Muscle of back (tissue), 13 donors: ENCODE measurements at places on chromosomes 13 and 19. TPM values are rescaled to one million over a fixed set of nuclear protein-coding genes. Genes with fewer than 3 reads are reported as not detected.

- no peak for DNase-seq
These were observed 755 bp upstream of the RAB3A start for GRCh38 chr19:18204394-18205199.

GRCh38 chr19:12790628-12791344 lies 500 bp upstream of the JUNB start:
- no peak for DNase-seq

Gene SLITRK6
- 6.6 TPM for polyA plus RNA-seq

DNA sequence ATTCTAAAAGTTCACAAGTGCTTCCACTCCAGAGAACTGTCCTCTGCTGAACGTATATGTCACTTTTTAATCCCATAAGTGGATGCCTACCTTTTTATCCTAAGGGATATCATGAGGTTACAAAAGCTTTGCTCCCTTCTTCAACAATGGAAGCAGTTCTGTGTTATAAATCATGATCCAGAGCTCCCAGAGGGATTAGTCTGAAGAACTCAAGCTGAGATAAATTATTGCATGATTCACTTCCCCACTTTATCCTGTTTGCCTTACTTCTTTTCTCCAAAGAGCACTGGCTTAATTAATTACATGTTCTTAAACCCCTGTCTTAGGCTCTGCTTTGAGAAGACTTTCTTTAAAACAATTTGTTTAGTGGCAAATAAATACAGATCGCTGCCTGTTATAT lies 246.7 kb downstream of the PCDH17 start:
- no peak for DNase-seq

GRCh38 chr13:99911069-99911964 lies 60.2 kb downstream of the ZIC5 start:
- no peak for DNase-seq

GRCh38 chr13:25210842-25211569 lies 38.9 kb upstream of the AMER2 start:
- DNase-seq = no peak

DNA sequence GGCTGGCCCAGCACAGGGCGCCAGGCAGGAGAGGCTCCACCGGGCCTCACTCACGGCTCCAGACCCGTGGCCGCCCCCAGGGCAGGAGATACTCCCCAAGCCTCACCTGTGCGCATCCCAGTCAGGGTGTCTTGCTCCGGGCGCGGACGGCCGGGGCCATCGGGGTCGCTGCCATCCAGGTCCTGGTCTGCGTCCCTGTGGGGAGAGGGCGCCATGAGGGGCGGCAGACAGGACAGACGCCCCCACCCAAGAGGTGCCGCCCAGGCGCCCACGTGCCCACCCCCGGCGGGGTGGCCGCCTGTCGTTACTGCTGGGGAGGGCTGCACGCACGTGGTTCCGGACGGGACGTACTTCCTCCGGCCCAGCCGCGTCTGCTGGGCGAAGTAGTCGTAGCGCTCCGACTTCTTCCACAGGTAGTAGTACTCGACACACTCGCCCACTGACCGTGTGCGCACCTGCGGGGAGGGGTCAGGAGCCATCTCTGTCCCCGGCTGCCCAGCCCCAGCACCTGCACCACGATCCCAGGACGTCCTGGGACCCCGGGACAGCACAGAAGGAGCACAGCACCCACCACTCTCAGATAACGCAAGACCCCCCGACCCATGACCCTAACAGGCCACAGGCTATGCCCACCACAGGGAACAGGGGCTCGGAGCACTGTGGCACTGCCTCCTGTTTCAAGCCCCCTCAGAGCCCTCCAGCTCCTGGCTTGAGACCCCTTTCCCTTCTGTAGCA lies 17.4 kb upstream of the PLPP2 start:
- DNase-seq = no peak

GRCh38 chr13:62537593-62537992 lies 1121.9 kb upstream of the PCDH20 start:
- DNase-seq = no peak

DNA sequence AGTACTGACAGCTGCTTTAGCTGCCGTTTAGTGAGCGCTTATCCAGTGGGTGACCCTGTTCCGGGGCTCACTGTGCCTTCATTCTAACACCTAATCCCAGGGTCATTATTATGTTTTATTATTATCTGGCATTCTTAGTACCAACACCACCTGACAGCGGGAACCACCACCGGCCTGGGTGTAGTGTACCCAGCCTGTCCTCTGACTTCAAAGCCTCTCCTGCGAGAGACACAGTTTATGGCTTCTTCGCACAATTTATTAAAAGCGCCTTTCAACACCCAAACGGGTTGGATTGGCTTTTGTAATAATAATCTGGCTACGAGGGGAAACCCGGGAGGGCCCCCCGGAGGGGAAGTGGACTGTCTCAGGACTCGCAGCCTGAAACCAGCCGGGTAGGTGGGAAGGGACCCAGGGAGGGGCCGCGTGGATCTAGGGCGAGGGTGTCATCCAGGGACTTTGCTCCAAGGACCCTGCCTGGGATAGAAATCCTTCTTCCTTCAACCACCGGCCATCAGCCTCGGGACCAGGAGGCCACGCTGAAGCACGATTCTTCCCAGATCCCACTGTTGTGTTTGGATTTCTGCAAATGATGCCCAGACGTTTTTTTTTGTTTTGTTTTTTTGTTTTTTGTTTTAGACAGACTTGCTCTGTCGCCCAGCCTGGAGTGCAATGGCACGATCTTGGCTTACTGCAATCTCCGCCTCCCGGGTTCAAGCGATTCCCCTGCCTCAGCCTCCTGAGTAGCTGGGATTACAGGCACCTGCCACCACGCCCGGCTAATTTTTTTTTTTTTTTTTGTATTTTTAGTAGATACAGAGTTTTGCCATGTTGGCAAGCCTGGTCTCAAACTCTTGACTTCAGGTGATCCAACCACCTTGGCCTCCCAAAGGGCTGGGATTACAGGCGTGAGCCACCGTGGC lies 1.6 kb upstream of the ZBTB7A start:
- DNase-seq = no peak

DNA sequence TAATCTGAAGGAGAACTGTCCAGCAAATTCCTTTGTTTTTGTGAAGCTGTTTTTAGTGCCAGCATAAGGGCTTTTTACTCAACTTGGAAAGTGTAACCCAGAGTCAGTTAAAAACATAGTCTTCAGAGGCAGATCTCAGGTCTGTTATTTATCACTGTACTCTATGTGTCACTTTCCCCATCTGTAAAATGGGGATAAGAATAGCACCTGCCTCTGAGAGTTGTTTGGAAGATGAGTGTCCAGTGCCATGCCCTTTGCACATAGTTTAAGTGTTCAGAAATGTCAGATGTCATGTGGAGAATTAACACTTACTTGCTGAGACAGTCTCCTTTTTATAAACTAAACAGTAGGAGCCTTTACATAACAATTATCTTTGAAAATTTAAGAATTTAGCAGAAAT lies 27.9 kb downstream of the USPL1 start:
- no peak for DNase-seq

DNA sequence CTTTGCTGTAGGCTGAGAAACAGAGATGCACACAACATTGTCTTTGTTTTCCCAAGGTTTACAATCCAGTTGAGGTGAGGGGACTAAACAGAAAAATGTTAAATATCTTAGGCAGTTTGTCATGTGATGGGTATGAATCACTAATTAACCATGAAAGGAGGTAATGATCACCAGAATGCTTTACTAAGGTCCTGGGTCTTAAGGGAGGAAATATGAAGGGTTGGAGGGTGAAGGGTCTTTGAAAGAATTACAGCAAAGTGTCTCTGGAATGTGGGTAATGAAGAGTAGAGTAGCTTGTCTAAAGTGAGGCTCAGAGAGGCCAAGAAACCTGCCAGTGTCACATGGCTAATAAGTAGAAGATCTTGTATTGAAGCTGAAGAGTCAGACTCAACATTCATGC lies 19.0 kb downstream of the BIVM start:
- DNase-seq = no peak

Gene C19orf81
- polyA plus RNA-seq = 3.1 TPM

Gene CYP2F1
- polyA plus RNA-seq = not detected

GRCh38 chr19:3135961-3136683 lies at the start of gene GNA15:
Gene GNA15 (plus strand): TSS chr19:3136033. CDS start chr19:3136451, 418 bp downstream.
- DNase-seq = no peak

- DNase-seq = peak; percentile 3
These were observed 71.9 kb downstream of the TRPC4 start for GRCh38 chr13:37797631-37798030.

- no peak for DNase-seq
These were observed at the start of gene MAP4K1 for GRCh38 chr19:38617764-38618589. Gene MAP4K1 (minus strand): TSS chr19:38617953. CDS start chr19:38617895, 58 bp downstream.

Gene MCEMP1
- 0.28 TPM for polyA plus RNA-seq

Gene LRP3
- polyA plus RNA-seq = 20.3 TPM

DNA sequence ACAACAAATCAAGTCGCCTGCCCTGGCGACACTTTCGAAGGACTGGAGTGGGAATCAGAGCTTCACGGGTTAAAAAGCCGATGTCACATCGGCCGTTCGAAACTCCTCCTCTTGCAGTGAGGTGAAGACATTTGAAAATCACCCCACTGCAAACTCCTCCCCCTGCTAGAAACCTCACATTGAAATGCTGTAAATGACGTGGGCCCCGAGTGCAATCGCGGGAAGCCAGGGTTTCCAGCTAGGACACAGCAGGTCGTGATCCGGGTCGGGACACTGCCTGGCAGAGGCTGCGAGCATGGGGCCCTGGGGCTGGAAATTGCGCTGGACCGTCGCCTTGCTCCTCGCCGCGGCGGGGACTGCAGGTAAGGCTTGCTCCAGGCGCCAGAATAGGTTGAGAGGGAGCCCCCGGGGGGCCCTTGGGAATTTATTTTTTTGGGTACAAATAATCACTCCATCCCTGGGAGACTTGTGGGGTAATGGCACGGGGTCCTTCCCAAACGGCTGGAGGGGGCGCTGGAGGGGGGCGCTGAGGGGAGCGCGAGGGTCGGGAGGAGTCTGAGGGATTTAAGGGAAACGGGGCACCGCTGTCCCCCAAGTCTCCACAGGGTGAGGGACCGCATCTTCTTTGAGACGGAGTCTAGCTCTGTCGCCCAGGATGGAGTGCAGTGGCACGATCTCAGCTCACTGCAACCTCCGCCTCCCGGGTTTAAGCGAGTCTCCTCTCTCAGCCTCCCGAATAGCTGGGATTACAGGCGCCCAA lies at the start of gene LDLR:
Gene LDLR, plus strand, starts transcription at position 210 of the 760 bp plus-strand sequence. Its CDS starts 86 bp downstream, at position 296.
- peak; percentile 93 for DNase-seq

Gene ZNF836
- polyA plus RNA-seq = 7.7 TPM
